ENCODE measurements at places on chromosomes 11 and 22.

- no peak for DNase-seq
These were observed 28.8 kb downstream of the CHKA start for GRCh38 chr11:68092411-68092810.

GRCh38 chr11:66142370-66143263 lies 72.5 kb downstream of the PACS1 start:
- no peak for DNase-seq

DNA sequence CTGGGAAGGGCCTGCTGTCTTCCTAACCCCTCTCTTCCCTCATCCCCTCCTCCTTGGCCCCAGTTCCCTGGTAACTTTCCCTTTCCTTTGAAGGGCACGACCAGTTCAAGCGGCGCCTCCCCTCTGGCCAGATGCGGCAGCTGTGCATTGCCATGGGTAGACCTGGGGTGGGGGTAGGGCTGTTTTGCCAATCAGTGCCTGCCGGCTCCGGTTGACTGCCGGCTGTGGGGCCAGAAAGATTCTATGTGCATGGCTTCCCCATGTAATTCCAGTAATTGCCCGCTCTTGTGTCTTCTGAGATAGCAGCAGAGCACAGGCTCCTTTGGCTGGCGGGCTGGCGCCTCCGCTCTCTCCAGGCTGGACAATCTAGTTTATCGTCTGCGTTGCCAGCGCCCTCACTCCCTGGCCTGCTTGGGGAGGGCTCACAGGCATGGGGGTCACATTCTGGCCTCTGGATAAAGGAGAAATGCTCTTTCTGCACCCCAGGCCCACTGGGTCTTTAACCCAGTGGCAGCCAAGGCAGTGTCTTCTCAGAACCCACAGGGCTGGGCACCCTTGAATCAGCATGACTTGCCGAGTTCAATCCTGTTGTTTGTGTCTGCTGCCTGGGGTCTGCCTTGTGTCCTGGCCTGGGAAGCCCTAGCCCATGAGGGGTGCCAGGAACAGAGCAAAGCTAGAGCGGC lies 9.4 kb downstream of the SIDT2 start:
- DNase-seq, result no peak

DNA sequence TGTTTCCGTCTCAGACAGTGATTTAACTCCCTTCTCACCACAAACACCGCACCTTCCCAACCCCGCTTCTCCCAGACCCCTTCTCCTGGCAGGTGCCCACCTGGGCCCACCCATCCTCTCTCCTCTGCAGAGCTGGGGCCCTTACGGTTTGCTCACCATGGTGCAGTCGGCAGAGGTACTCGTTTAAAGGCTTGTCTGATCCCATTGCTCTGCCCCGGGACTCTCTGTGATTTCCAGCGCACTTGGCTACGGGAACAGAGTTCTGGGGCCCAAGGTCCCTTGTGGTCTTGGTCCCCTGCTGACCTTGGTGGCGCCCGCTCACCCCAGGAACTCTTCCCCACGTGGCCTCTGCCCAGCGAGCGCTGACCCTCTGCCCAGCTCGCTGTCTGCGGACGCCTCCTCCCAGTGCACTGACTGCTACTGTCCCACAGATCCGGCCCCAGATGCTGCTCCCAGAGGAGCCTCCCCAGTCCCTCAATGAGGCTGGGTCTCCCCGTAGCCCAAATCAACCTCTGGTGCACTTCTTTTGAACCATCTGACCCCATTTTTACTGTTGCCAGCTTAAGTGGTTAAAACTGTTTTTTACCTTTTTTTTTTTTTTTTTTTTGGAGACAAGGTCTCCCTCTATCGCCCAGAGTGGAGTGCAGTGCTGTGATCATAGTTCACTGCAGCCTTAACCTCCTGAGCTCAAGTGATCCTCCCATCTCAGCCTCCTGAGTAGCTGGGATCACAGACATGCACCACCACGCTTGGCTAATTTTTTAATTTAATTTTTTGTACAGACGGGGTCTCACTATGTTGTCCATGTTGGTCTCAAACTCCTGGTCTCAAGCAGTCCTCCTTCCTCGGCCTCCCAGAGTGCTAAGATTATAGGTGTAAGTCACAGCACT lies 21.3 kb upstream of the CTSD start:
- no peak for DNase-seq

GRCh38 chr11:21635394-21636145 lies 557.3 kb upstream of the ANO5 start:
- DNase-seq, result no peak

GRCh38 chr11:112538534-112539280 lies 278.0 kb upstream of the PLET1 start:
- no peak for DNase-seq

- no peak for DNase-seq
These were observed 59.8 kb downstream of the LUZP2 start for GRCh38 chr11:24556693-24557092.

DNA sequence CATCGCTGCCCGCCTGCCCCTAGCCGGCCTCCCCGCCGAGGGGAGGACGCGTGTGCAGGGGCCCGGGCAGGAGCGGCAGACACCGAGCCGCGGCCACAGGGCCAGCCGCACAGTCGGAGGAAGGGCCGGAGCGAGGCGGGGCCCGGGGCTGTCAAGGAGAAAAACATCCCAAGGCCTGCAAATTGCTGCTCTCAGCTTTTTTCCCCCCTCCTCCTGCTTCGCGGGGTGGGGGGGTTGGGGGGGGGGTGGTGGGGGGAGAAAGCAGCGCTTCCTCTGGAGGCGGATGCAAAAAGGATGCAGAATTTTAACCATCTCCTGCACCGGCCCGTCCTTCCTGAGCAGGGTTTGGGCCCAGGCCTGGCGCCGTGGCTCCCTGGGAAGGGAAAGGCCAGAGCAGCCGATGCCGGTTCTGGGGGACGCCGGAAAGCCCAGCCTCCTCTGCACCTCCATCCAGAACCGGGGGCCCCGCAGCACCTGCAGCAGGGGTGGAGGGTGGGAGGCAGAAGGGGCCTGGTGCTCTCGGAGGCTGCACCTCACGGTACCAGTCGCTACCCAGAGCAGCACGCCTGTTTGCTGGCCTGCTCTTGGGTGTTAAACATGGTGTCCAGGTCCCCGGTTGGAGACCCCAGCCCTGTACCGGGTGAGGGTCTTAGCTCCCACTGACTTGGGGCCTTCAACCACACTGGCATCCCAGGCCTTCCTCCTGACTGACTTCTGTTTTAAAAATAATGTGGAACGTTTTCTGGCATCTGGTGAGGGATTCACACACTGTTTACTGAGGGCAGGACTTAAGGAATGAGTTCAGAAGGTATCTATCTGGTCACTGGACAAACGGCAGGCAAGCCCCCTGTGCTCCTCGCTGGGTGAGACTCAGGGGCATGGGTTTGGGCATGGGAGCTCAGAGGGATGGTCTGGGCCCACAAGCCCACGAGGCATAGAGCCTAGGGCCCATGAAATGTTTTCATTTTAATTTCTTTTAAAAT lies 77.4 kb upstream of the WNT7B start:
- DNase-seq, result no peak
